ENCODE measurements at places on chromosomes 3 and 15. TPM values are rescaled to one million over a fixed set of nuclear protein-coding genes. Genes with fewer than 3 reads are reported as not detected.

GRCh38 chr3:64460877-64461276, 226.9 kb downstream of the ADAMTS9 start:
- peak; percentile 46 for DNase-seq

DNA sequence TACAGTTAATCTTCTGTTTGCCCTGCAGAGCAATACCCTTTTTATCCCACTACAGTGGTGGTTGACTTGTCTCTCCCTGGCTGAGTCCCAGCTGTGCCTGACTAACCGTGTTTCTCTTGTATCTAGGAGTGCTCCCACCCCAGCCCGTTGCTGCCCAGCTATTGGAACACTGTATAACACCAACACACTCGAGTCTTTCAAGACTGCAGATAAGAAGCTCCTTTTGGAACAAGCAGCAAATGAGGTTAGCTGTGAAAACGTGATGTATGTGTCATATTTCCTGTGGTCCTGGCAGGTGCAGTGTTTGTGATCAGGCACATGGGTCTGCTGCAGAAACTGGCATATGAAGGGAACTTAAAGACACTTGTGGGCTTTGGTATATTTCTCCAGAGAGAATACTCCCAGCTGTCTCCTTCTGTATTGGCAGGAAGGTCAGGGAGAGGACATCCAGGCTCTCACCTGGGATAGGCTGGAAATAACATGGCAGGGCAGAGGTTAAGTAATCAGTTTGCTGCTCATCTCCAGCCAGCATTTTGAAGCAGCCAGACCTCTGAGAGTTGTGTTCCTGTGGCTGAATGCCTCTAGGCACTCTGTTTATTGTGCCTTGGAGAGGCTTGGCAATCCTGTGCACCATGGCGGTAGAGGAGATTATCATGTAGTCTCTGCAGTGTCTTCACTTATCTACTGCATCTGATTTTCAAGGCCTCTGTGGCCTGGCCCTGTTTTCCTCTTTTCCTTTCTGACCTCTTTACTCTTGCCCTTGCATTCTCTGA, 34.8 kb downstream of the ATG7 start:
- no peak for DNase-seq

GRCh38 chr3:60190073-60190472, 1061.2 kb downstream of the FHIT start:
- DNase-seq, result no peak

GRCh38 chr15:34616613-34617012, 33.2 kb upstream of the GOLGA8B start:
- DNase-seq, result peak; percentile 50

OTOL1 gene
- total RNA-seq, result not detected

KIF9 gene
- total RNA-seq, result 5.3 TPM

All from H4 (cell line).